ENCODE measurements at places on chromosomes 13 and 19. TPM values are rescaled to one million over a fixed set of nuclear protein-coding genes. Genes with fewer than 3 reads are reported as not detected.

Gene ZNF136
- total RNA-seq: 1.2 TPM

Gene DMKN
- 35.8 TPM for total RNA-seq

Gene PRR36
- 0.48 TPM for total RNA-seq

Gene SLC25A23
- total RNA-seq: 15.2 TPM

Gene LILRA6
- 0.06 TPM for total RNA-seq

Gene INSL3
- total RNA-seq: 0.32 TPM

Gene GPR18
- total RNA-seq: not detected

Gene LILRA1
- not detected for total RNA-seq

Gene PSG4
- 0.60 TPM for total RNA-seq

Gene IRGC
- total RNA-seq: not detected

Gene C19orf53
- total RNA-seq: 218 TPM

Gene PLK5
- not detected for total RNA-seq

Gene TTYH1
- 0.27 TPM for total RNA-seq

Gene MYH14
- 5.5 TPM for total RNA-seq

Gene SLC7A10
- total RNA-seq: 0.15 TPM

Gene SOX1
- not detected for total RNA-seq

Gene RXFP2
- not detected for total RNA-seq

Gene ZNF585A
- 7.4 TPM for total RNA-seq

Gene ZNF723
- not detected for total RNA-seq

Gene ZNF235
- total RNA-seq: 3.0 TPM

Gene HSD11B1L
- total RNA-seq: 4.8 TPM

Gene GRIN2D
- 7.9 TPM for total RNA-seq

Gene GNA15
- 0.07 TPM for total RNA-seq

Gene ZNF90
- not detected for total RNA-seq

Gene GPR183
- total RNA-seq: not detected

Gene CILP2
- total RNA-seq: 0.24 TPM

Gene RUBCNL
- total RNA-seq: 0.06 TPM

Gene C19orf81
- 11.5 TPM for total RNA-seq

Gene IGLON5
- total RNA-seq: 0.03 TPM

Gene PTPRH
- 5.3 TPM for total RNA-seq

Gene KIR2DL4
- total RNA-seq: not detected

Gene FFAR1
- not detected for total RNA-seq

Gene CGB1
- total RNA-seq: 0.20 TPM

Gene BRD4
- 25.6 TPM for total RNA-seq
